ENCODE measurements at places on chromosomes 16 and 17.

DNA sequence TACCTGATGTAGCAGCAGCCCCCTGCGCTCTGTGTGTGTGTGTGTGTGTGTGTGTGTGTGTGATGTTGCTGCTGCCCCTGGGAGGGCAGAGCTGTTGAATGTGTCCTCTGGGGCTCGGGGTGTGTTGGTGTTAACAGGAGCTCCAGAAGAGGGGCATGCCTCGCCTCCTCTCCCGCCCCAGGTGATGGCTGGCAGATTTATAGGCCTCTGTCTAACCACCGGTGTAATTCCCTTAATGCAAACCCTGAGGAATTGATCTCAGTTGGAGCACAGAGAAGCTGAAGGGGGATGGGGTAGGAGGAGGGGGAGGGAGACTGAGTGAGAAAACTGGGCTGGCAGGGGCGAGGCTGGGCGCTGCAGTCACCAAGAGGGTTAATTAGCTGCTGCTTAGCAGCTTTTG, 10.0 kb downstream of the CACNA1G start:
- DNase-seq: no peak

DNA sequence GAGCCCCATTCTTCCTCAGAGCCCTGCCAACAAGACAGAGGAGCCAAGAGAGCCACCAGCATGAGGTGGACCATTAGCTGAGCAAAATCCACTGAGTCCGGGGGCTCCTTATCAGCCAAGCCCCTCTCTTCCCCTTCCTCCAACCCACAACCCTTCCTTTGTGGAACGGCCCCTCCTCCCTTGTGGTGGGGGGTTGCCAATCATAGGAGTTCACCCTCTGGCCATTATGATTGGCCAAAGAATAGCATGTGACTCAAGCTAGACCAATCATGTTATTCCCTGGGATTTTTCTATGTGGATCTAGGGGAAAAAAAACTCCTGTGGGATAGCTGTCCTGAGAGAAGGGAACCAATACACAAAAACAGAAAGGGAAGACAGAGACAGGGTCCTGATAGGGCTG, 120.5 kb downstream of the C16orf95 start:
- no peak for DNase-seq

DNA sequence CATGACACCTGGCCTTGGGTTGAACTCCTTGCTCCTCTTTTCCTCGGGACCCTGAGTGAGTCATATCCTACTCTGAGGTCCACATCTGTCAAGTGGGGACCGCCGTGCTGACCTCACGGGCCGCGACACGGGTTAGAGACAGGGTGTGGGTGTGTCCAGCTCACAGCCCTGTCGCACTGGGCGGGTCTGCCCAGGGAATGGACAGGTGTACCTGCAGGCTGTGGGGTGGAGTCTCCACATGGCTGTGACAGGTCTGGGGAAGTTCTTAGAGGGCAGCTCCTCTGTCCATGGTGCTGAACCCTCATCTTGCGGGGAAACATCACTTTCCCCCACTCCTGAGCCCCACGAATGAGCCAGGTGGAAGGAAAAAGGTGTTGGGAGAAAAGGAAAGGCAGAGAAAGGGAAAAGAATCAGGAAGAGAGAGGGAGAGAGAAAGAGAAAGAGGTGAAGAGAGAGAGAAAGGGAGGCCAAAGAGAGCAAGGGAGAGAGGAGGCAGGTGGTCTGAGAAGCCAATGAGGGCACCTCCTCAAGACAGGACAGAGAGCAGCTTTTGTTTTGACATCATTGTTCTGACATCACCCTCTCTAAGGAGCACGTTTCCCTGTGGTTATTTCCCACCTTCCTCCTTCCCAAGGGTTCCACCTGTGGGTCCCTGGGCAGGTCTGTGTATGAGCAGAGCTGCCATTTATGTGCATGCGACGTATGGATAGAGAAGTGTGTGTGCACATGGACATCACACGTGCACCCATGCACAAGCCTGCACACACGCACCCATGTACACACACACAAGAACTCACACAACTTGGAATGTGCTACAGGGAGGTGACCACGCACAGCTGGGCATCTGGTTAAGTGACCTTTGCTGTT, 32.6 kb upstream of the CBFA2T3 start:
- DNase-seq: no peak

GRCh38 chr17:16250635-16251034, 33.6 kb downstream of the PIGL start:
- DNase-seq: no peak

DNA sequence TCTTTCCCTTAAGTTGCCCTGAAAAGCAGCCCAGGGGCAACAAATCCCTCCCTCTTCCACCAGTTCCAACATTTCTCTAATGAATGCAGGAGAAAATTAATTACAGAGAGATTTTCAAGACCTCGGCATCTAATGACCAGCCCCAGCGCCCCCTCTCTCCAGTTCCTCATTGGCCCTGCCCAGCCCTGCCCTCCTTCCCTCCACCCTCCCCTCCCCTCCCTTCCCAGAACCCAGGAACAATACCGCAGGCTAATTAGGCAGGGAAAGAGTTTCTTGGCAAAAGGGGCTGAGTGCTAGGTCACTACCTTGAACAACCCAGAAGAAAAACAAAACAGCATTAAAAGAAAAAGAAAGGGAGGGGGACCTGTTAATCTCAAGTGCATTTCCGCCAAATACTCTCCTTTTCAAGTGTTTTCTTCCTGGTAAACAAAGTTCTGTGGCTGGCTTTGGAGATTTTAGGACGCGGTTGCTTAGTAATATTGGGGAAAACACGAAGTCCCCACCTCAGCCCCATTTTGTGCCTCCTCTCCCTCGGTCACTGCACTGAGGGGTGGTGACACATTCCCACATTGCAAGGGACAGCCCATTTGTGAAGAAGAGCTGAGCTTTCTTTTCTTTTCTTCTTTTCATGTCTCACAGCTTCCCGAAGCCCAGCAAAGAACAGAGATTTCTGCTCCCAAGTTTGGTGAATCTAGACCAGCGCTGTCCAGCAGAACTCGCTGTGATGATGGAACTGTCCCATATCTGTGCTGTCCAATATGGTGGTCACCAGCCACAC, 215.4 kb downstream of the SOX9 start:
- DNase-seq: no peak

GRCh38 chr17:59370593-59371299, 39.3 kb downstream of the YPEL2 start:
- DNase-seq: no peak

Measured in stimulated activated CD4-positive, alpha-beta T cell treated with anti-CD3 and anti-CD28 coated beads, Interleukin-1b, Interleukin-23, amount 100 ng/mL, for 1 hour (primary cell).